ENCODE measurements at places on chromosomes 6 and 20. TPM values are rescaled to one million over a fixed set of nuclear protein-coding genes. Genes with fewer than 3 reads are reported as not detected.

- H3K27ac ChIP-seq = no peak overlapping the region
- no peaks in the 10 kb centered on the region for H3K36me3 ChIP-seq
- H3K4me3 ChIP-seq = no peak overlapping the region
Measured at GRCh38 chr6:328136-328670, 35.9 kb downstream of the DUSP22 start.

DNA sequence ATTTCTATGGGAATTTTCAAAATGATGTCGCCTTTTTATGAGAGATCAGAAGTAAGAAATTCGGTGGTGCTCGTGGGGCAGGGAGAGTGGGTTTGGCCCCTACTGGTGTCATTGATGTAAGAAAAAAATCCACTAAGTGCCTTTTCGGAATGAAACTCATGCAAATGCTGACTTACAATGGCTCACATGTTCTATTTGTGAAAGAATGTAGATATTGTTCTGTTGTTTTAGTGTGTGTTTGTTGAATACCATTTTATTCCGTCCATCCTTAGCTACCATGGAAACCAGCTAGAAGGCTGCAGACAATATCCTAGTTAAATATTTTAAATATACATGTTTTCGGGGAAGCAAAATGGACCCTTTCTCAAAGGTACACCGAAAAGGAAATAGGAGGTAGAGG is 304.9 kb downstream of the TAF4 start:
- no peak overlapping the region for H3K4me3 ChIP-seq
- no peaks in the 10 kb centered on the region for H3K27me3 ChIP-seq
- H3K27ac ChIP-seq = no peak overlapping the region
- no peaks in the 10 kb centered on the region for H3K4me1 ChIP-seq
- no peak for DNase-seq

SENP6 gene
- 43.0 TPM for polyA plus RNA-seq

LAMA2 gene
- 67.6 TPM for polyA plus RNA-seq

GRCh38 chr6:41122373-41122772 is 31.8 kb downstream of the TREML1 start:
- no peak for DNase-seq
- no peaks in the 10 kb centered on the region for H3K27me3 ChIP-seq
- H3K4me1 ChIP-seq = no peaks in the 10 kb centered on the region
- H3K36me3 ChIP-seq = no peaks in the 10 kb centered on the region

DNA sequence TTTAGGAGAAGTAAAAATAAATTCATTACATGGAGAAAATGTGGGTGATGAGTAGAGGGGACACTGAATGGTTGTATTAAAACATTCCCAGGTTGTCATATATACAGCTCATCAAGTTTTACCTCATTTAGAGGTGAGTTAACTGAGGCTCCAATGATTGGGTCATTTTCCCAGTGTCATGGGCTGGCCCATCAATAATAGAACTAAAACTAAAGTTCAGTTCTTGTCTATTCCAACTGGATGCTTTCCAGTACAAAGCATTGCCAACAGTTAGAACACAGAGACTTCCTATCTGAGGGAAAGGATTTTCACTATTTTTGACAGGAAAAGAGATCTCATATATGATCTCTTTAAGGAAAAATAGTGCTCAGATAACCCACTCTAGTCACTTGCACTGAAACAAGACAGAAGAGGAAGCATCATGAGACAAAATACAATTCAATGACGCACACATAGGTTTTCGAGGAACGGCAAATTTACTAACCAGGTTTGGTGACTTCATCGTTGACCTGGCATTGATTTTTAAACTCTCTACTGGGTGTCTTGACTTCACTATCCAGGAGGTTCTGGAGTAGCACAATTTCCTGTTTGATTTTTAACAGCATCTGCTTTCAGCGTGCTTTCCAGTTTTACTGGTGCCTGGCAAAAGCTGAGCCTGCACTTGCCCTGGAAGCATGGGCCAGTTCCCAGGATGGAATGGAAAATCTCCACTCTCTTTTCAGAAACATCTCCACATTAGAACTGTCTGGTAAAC is 195.5 kb upstream of the FBXL4 start:
- DNase-seq = no peak
- H3K36me3 ChIP-seq = no peaks in the 10 kb centered on the region
- H3K4me3 ChIP-seq = no peak overlapping the region

MLN gene
- not detected for polyA plus RNA-seq

GRCh38 chr6:36954262-36954931 is at the start of gene PI16:
TSS of gene PI16 (plus strand) at chr6:36954738. CDS start at chr6:36954761, 23 bp downstream.
- no peak within 1 kb of the TSS for H3K27ac ChIP-seq
- peak; percentile 31 for DNase-seq
- H3K36me3 ChIP-seq = no peaks in the 10 kb centered on the region

DNA sequence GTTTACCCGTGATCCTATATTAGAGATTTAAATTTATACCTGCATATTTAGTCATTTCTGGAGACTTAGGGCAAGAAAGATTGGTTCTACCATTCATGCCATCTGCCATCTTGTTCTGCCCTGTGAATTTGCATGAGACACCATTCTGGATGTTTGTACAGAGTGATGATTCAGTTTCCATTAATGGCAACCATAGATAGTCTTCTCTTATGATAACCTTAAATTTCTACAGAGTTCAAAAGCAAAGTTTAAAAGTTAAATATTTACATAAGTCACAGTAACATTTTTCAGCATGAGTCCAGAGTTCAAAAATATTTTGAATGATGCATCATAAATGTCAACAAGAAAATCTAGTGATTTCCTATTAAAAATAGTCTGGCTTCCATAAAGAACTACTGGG is 23.2 kb downstream of the PLCB1 start:
- no peak overlapping the region for H3K27ac ChIP-seq
- no peaks in the 10 kb centered on the region for H3K36me3 ChIP-seq
- no peak for DNase-seq
- H3K4me3 ChIP-seq = no peak overlapping the region
